HFFc6 (cell line): ENCODE measurements at places on chromosomes 4 and X. TPM values are rescaled to one million over a fixed set of nuclear protein-coding genes. Genes with fewer than 3 reads are reported as not detected.

The SSX2 gene
- total RNA-seq: not detected in 3 replicates

The SOX3 gene
- total RNA-seq: not detected in 2 replicates

The UTP3 gene
- 41.1 to 46.7 TPM (median 44.2 TPM) in 3 replicates for total RNA-seq

The CCDC160 gene
- not detected in 3 replicates for total RNA-seq

The HERC3 gene
- 17.7 to 28.2 TPM (median 22.4 TPM) in 3 replicates for total RNA-seq

The CYBB gene
- total RNA-seq: not detected in 3 replicates

The GBA3 gene
- total RNA-seq: not detected in 3 replicates

The MGARP gene
- 11.3 to 39.2 TPM (median 22.8 TPM) in 3 replicates for total RNA-seq

The TASL gene
- total RNA-seq: not detected in 3 replicates

The STARD8 gene
- 2.1 to 3.5 TPM (median 2.4 TPM) in 3 replicates for total RNA-seq

The TMSB15C gene
- total RNA-seq: 0.45 to 1.0 TPM (median 0.55 TPM) in 3 replicates

The FAM184B gene
- not detected in 3 replicates for total RNA-seq

The PABPC1L2B gene
- not detected in 3 replicates for total RNA-seq

The GYG2 gene
- 0.79 TPM in 1 of 3 replicates, not detected in the others for total RNA-seq

The ARMCX1 gene
- 33.5 to 35.1 TPM (median 34.5 TPM) in 3 replicates for total RNA-seq

The GPR50 gene
- total RNA-seq: not detected in 3 replicates

The ANXA3 gene
- 1.5 and 1.8 TPM in 2 replicates for total RNA-seq
